Activated CD8-positive, alpha-beta memory T cell treated with anti-CD3 and anti-CD28 coated beads for 1 hour (primary cell): ENCODE measurements at places on chromosomes 4 and X.

DNA sequence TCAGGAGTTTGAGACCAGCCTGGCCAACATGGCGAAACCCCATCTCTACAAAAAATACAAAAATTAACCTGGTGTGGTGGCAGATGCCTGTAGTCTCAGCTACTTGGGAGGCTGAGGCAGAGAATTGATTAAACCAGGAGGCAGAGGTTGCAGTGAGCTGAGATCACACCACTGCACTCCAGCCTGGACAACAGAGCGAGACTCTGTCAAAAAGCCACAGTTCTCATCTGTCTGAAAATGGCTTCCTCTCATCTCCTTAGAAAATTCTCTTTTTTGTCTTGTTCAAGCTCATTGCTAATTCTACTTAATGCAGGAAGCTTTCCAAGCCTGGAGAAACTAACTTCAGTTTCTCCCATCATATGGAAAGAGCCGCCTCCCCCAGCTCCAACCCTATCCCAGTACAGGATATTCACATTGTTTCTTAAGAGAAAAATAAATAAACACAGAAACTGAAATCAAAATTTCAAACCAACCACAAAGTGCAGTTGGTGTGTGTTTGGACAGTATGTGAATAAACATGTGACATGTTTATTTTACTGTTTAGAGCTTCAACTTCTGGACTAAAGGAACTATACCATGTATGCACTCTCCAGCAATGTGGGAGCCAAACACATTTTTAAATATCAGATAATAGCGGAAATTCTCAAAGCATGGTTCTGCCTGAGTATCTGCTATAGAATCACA is 55.0 kb upstream of the GAB1 start:
- no peak for DNase-seq

DNA sequence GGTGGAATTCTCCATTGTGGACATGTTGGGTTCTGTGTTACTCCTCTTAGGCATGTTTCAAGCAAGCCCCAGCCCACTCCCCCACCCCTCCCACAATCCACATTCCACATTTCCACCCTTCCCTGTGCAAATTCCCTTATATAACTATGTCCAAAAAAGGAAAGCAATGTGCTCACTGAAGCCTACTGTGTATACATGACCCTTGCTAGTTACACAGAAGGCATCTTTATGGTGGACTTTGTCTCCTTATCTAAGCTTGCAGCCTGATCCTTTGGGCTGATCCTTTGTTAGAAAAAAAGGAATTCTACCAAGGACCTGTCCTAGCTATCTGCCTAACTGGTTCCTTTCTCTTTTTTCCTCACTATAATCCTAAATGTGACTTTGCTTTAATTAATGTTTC is 796.8 kb downstream of the NLGN4X start:
- DNase-seq, result no peak

- DNase-seq, result no peak
Measured at GRCh38 chr4:150192986-150193385, 114.7 kb downstream of the DCLK2 start.

GRCh38 chr4:113950207-113950606 is 29.2 kb downstream of the ARSJ start:
- DNase-seq, result no peak

GRCh38 chr4:9962611-9963314 is 58.5 kb downstream of the SLC2A9 start:
- no peak for DNase-seq

- DNase-seq, result no peak
Measured at GRCh38 chr4:139656614-139657486, 8.8 kb upstream of the MGST2 start.

DNA sequence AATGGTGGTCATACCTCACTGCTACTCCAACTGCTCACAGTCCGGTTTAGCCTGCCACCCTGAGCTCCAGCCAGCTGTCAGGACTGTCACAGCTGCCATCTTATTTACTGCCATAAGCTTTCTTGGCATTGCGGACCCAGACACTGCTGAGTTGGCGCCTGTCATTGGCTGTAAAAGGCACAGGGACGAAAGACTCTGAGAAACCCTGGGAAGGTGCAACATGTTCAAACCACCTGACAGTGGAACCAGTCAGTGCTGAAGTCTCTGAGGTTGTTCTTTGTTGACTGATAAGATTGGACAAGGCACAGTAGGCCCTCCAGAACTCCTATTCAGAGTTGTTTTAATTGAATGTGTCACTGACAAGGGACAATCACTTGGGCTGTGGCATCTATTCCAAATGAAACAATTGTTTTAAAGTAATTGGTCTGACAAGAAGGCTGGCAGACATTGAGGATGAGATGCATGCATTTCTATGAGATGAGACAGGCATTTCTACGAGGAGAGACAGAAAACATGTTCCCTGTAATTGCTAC is 927.8 kb downstream of the STPG2 start:
- no peak for DNase-seq

- DNase-seq, result no peak
Measured at GRCh38 chrX:70139736-70140135, 6.5 kb downstream of the IGBP1 start.

DNA sequence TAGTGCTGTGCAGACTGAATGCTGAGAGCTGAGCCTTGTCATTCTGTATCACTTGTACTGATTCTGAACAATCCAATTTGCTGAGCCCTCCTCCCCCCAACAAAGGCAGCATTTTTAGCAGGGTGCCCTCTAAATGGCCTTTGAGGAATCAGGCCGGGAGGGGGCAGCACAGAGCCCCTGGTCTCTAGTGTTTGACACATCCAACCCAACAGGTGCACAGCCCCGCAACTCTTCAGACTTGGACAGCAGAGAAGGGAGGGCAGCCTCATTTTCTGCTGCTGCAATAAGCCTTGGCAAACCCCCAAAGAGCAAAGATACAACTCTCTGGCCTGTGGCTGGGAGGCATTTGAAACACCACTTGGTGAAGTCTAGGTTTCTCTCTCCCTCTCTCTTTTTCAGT is 3.4 kb downstream of the ATP1B4 start:
- peak; percentile 10 for DNase-seq

- no peak for DNase-seq
Measured at GRCh38 chr4:19002170-19002569, 980.6 kb upstream of the LCORL start.

DNA sequence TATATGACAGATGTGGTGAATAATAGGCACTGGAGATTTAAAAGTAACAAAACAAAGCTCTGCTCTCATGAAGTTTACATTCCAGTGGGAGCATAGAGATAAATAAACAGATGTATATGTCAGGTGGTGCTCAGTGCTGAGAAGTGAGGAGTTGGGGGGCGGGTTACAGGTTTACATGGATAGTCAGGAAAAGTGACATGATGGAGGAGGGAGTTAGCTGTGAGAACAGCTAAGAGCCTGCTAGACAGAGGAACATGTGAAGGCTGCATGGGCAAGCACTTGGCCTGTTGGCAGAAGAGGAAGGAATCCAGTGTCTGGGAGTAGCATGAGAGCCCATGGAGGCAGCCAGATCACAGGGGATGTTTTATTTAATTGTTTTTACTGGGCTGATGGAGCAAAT is 10.2 kb upstream of the TMEM156 start:
- no peak for DNase-seq

DNA sequence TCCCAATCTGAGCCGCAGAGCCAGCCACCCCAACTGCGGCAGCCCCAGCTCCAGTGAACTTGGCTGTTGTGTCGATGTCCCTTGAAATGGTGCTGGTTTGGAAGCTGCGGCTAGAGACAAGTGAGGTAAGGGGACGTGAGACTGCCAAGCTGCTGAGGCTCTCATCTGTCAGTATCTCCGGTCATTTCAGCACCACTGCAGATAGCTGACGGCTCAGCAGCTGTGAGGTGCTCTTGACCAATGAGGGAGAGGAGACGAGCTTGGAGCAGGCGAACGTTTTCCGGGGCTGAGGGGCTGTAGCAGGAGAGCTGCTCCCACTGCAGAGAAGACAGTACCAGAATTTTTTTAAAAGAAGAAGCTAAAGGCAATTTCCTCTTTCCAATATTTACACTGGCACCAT is 175.5 kb upstream of the CASK start:
- DNase-seq, result no peak

- no peak for DNase-seq
Measured at GRCh38 chrX:130769835-130770234, 133.2 kb downstream of the ENOX2 start.

DNA sequence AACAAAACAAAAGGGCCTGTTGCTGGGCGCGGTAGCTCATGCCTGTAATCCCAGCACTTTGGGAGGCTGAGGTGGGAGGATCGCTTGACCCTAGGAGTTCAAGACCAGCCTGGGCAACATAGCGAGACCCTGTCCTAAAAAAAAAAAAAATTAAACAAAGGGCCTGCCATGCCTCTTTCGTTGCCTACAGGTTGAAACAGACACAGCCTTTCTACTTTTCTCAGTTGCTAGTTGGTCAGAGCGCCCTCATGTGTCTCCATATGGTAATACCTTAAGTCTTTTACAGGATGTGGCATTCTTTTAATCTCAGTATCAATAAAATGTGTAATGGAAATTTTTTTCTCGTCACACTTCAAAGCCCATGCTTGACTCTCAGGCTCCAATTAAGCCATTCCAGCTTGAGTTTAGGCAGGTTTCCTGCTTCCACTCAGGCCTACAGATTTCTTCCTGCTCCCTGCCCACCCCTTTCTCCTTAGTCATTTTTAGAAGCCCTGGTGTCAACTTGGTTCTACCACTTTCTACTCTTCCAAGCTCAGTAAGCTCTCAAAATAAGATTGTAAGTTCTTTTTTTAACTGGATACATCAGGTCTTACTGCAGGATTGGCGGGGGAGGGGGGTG is 4.6 kb upstream of the SOWAHD start:
- peak; percentile 17 for DNase-seq

DNA sequence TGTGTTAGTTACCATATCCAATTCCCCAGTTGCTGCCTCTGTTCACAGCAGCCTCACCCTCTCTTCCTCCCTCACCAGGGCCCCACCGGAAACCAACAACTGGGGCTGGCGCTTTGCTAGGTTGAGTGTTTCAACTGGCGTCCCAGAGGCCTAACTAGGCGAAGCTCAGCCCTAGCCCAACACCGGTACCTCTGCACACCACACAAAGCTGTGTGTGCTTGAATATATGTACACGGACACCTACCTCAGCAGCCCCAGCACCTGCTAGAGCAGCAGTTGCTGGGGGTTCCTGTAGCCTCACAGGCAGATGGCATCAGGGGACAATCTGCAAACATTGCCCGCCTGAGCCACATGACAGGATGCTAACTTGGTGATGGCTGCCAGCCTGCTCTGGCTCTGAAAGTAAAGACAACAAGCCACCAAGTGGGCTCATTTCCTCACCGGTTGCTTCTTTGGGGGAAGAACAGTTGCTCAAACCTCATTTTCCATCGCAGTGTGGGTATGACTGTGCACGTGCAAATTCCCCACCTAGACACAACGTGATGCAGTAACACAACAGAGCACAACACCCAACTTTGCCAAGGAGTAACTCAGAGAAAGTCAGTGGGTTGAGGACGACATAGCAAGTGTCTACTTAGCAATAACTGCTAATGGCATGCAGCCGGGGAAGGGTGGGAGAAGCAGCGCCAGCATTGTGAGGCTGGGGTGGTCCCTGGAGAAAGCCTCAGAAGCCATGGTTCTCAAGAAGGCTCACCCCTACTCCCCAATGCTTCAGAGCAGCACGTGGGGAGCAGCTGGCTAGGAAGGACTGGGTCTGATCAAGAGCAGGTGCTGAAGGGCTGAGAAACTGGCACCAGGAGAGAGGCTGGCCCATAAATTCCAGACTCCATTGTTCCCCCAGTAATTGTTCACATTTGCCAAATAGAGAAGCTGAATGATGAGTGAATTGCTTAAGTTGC is 139.5 kb downstream of the SH3KBP1 start:
- DNase-seq, result peak; percentile 38

GRCh38 chr4:163384434-163384833 is 40.7 kb downstream of the NPY5R start:
- no peak for DNase-seq

DNA sequence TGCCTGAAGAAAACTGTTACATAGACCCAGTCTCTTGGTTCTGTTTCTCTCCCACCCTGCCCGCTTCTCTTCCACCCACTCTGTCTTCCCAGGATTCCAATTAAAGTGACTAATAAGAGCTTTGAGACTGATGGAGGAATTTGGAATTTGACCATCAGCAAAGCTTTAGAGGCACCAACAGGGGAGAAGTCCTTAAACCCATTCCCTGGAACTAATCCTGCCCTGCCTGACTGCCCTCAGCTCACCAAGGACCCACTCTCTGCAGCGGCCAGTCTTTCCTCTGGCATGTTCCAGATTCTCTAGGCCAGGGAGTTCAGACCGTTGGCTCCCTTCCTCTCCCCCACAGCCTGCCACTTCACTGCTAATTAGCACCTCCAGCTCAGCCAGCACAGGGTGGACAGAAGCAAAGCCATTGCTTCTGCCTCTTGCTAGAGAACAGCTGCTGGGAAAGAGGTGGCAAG is 23.9 kb downstream of the SCD5 start:
- DNase-seq, result no peak

GRCh38 chrX:8278557-8278956 is 107.5 kb upstream of the VCX2 start:
- no peak for DNase-seq

GRCh38 chrX:108001218-108001814 is 19.1 kb upstream of the TEX13B start:
- no peak for DNase-seq

DNA sequence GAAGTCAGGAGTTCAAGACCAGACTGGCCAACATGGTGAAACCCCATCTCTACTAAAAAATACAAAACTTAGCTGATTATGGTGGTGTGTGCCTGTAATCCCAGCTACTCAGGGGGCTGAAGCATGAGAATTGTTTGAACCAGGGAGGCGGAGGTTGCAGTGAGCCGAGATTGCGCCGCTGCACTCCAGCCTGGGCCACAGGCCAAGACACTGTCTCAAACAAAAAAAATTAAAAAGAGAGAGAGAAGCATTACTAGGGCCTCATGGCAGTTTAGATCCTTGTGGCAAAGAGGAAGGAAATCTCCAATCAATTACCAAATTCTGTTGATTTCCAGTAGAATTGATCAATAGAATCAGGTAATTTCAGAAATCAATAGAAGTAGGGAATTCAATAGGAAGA is 16.8 kb upstream of the SLC34A2 start:
- no peak for DNase-seq

DNA sequence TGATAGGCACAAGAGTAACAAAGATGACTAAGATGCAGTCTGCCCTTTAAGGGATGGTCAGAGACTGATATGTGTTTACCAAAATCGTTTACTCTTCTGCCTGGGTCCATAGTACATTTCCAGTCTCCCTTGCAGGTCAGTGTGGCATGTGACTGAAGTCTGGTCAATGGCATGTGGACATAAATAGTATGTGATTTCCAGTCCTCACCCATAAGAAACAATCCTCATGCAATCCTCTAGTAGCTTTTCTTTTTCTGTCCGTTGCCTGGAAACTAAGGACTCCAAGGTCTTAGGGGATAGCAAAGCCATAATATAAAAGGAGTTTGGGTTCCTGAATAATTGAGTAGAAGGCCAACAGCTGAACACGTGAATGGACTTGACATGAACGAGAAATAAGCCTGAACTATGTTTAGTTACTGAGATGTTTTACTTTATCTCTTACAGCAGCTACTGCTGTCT is 1.1 kb downstream of the SLC9B2 start:
- no peak for DNase-seq

GRCh38 chr4:187256897-187257296 is 533.2 kb upstream of the FAT1 start:
- no peak for DNase-seq

- no peak for DNase-seq
Measured at GRCh38 chr4:69701696-69702095, 48.6 kb upstream of the UGT2A1 start.
